ENCODE measurements at places on chromosomes 7 and 10.

GRCh38 chr7:102106625-102107024 lies 180.0 kb upstream of the SH2B2 start:
- DNase-seq, result no peak

- peak; percentile 64 for DNase-seq
Observed at GRCh38 chr7:118573085-118573484, 348.6 kb downstream of the ANKRD7 start.

DNA sequence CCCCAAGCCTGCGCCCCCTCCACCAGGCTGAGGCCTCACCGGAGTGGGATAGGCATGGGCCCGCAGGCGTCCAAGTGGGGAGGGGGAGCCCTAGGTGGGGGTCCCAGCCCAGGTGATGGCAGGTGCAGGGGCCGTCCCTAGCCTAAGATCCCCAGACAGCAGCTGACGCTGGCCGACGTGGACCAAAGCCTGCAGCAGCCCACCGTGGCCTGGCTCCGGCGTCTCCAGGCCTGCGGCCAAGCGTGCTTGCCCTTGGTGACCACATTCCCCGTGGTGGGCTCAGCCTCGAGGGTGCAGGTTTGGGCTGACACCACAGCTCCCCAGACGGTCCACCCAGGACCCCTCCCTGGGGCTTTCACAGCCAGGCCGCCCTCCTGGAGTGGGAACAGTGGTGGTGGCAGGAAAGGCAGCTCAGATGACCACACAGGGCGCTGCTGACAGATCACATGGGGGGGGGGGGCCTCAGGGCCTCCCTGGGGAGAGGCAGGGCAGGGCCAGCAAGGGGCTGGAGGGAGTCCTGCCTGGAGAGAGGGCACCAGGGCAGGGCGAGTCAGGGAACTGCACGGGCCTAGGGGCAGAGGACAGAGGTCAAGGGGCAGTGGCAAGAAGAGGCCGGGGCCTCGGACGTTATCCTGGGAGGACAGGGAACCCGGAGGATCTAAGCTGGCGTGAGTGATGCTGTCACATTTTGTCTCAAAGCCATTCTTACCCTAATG lies 767 bp upstream of the ADAM8 start:
- no peak for DNase-seq

DNA sequence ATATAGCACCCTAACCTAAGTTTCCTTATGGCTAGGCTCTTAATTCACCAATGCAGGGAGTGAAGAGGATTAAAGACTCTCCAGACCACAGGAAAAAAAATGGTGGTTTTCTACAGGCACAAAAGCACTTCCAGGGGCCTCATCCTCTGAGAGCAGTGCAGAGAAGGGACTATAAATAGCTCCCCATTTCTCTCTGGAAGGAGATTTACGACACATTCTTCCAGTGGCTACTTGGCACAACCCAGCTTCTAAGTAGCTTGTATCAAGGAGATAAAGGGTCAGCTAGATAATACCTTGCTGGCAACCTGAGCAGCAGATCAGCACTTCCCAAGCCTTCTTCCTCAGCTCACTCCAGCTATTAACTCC lies 73.5 kb downstream of the CRPPA start:
- no peak for DNase-seq

DNA sequence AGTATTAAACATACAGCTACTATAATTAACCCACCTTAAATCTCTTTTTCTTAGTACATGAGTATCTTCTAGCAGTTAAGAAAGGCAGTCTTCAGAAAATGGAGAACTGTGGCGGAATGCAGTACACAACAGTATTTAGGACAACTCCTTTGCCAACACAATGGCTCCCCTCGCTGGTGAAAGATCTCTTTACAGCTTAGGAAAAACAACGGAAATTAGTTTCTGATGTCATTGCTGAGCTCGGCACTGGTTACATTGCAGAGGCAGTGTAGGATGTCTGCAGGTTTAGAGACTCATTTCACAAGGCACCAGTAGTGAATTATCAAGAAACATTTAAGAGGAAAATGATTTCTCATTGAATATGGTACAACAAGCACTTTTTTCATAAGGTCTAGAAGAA lies 43.4 kb downstream of the GLRX3 start:
- DNase-seq, result peak; percentile 44

- no peak for DNase-seq
Observed at GRCh38 chr7:129468087-129468486, 33.9 kb downstream of the STRIP2 start.

GRCh38 chr7:51327287-51327717 lies 10.7 kb upstream of the COBL start:
- DNase-seq, result no peak

GRCh38 chr10:3714531-3714930 lies 70.5 kb downstream of the KLF6 start:
- DNase-seq, result no peak

DNA sequence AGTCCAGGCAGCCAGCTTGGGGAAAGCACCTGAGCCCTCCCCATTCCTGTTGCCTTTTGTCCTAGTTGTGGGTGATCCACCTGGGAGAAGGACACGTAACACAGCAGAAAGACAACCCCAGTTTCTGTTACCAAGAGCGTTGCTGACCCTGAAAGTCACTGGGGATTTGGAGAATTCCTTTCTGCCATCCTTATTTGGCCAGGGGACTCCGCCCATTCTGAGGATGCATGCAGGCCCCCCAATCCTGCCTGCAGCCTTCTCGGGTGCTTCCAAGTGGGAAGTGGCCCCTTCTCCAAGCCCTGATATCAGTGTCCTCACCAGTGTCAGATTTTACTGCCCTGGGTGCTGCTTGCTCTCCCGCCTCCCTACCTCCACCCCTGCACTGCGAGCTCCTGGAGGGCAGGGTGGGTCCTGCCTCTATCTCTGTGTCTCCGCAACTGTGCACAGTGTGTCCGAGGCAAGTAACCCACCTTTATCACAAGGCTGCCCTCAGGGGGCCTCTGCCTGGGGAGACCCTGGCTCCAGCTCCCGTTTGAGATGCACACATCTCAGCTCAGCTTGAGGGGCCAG lies 9.2 kb upstream of the ADCY1 start:
- no peak for DNase-seq

GRCh38 chr7:86823769-86824168 lies 180.1 kb downstream of the GRM3 start:
- DNase-seq, result no peak

GRCh38 chr7:135161669-135162068 lies 8.8 kb downstream of the CYREN start:
- DNase-seq, result no peak

DNA sequence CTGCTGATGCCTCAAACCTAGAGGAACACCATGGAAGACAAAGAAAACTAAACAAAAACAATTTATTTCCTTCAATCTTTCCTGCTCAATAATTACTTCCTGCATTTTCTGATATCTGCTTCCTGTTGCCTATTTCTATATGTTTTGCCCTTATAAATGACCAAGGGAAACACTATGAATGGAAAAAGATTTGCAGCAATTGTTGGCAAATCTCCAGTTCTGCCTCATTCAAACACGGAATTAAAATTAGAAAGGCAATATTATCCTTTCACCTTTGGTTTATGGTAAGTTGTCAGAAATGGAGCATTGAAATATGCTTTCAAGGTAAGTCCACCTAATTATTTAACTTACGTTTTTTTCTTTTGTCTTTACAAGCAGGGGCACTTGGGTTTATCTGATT lies 552.2 kb upstream of the ANKRD30A start:
- no peak for DNase-seq

GRCh38 chr10:75098902-75099673 lies 12.4 kb upstream of the SAMD8 start:
- DNase-seq, result no peak

DNA sequence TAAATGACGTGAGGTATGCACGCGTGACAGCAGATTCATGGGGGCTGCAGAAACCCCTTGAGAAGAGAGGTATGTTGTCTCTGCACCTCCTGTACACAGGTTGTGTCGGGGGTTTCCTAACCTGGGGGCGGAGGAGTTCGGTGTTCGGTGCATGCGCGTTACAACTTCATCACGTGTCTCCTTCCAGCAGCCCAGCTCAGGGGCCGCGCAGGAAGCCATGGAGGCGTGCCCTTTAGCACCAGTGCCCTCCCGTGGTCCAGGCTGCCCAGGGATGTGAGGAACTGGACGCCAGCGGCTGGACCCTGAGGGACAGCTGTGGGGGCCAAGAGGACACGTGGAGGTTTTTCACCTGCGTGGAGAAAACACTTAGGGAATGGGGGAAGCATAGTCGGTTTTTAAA lies 186.4 kb downstream of the EBF3 start:
- no peak for DNase-seq

- no peak for DNase-seq
Observed at GRCh38 chr10:83926606-83927005, 212.7 kb upstream of the GHITM start.

- no peak for DNase-seq
Observed at GRCh38 chr10:28463676-28464395, 69.1 kb upstream of the WAC start.

- peak; percentile 66 for DNase-seq
Observed at GRCh38 chr10:60237977-60238758, 151.5 kb downstream of the ANK3 start.

DNA sequence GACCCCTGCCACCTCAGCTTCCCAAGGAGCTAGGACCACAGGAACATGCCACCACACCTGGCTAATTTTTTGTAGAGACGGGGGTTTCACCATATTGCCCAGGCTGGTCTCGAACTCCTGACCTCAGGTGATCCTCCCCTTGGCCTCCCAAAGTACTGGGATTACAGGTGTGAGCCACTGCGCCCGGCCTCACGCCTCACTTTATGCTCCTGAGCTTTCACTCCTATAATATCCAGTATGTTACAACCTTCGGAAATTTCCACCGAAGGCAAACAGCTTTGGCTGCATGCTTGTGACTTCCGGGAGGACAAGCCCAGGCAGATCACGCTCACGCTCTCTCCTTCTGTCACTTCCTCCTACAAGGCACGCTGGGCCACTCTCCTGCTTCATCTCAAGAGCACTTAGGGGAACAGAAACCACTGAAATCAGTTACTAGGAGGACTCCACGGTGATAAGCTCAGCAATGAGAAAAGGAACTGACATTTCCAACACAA lies 4.4 kb upstream of the MAD1L1 start:
- no peak for DNase-seq

- no peak for DNase-seq
Observed at GRCh38 chr7:4641091-4641666, 40.9 kb upstream of the FOXK1 start.

DNA sequence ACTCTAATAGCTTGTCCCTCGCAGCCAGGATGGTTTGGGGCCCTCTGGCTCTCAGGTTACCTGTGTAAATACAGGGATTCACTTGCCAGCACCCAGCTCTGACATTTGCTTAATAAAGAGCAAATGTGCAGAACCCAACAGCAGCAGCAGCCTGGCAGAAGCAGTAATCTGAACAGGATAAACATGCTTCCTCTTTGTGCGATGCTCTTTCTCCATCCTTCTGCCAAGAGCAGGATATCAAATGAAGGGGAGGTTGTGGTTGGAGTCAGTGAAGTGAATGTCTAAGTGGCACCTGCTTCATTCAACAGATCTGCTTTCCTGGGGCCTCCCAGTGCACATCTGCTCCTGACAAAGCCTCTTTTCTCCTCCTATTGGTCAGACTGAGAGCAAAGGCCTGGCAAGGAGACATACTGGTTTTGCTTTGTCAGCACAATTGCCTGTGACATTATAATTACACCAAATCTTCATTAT lies 130.3 kb downstream of the NRF1 start:
- no peak for DNase-seq

DNA sequence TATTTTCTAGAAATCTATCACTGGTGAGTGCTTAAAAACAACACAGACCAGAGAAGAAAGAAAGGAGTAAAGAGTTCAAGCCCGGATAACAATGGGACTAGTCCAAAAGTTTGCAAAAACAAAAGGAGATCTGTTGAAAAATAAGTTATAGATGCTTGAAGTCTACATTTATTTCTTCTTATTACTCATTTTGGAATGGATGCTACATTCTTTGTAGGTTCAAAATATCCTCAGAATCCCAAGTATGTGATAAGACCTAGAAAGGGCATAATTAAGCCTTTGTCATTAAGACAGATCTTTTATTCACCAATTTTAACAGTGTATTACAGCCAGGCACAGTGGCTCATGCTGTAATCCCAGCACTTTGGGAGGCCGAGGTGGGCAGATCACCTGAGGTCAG lies 42.7 kb upstream of the ITGB8 start:
- no peak for DNase-seq

DNA sequence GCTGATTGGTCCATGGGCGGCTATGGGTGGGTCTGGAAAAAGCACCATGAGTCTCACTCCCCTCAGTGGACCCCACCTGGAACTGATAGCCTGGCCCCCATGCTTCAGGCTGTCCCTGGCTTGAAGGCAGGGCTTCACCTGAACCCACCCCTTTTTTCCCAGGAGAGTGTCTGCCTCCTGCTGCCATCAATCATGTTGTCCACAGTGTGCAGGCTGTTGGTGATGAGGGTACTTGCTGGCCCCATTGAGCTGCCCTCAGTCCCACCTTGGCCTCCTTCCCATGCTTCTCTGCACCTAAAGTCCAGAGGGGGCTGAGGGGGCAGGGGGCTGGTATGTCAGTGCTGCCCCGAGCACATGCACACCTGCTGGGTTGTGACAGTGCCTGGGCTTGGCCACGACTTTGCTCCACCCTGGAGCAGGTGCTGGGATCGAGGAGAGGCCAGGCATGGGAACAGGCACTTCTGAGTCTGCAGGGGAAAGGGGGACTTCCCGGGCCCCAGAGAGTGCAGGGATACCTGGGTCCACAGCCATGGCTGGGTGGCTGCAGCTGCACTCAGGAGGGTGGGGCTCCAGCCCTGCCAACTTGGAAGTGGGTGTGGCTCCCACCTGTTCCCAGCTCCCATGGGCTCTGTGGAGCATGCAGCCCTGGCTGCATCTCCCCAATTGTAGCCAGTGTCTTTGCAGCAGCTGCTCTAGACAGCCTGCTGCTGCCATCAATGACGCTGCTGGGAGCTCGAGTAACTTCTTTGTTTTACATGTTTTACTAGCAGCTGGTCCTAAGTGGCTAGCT lies 56.9 kb downstream of the ADK start:
- no peak for DNase-seq

DNA sequence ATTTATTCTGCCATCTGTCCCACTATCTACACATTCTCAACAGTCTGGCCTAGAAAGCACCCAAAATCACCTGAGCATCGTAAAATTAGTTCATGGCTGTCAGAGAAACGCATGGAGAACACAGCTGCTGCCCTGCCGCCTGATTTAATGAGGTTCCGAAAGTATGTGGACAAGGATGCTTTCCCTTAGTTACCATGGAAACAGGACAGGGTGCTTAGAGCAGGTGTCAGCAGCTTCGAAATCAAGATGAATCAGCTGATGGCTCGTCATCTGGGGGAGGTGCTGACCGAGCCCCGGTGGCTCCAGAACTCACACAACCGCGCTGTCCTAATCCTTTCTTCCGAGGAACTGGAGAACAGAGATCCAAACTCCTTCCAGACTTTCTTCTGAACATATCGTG lies 151.5 kb downstream of the TEX36 start:
- no peak for DNase-seq
